ENCODE measurements at places on chromosomes 11 and 22.

GRCh38 chr11:129141748-129142523, 50.2 kb downstream of the ARHGAP32 start:
- DNase-seq: no peak

- DNase-seq: no peak
These were observed 1.7 kb upstream of the JAM3 start for GRCh38 chr11:134066943-134067885.

- DNase-seq: no peak
These were observed 49.9 kb upstream of the SEPTIN5 start for GRCh38 chr22:19664406-19664805.

DNA sequence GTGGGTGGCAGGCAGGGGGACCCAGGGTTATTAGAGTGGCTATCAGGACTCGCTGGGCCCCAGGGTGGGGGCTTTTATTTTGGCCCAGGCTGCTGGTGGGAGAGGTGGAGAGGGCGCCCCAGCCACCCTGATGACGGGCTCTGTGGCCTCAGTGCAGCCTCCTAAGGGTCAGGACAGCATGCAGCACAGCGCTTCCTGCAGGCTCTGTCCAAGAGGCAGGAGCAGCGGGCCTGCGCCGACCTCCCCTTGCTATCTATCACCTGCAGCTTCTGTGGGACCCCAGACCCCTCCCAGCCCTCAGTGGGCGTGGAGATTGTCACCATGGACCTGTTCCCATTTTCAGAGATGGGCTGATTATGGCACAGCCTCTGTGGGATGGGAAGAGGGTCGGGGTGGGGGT, 54.3 kb upstream of the PPARA start:
- no peak for DNase-seq

GRCh38 chr11:41377709-41378394, 81.6 kb downstream of the LRRC4C start:
- no peak for DNase-seq

DNA sequence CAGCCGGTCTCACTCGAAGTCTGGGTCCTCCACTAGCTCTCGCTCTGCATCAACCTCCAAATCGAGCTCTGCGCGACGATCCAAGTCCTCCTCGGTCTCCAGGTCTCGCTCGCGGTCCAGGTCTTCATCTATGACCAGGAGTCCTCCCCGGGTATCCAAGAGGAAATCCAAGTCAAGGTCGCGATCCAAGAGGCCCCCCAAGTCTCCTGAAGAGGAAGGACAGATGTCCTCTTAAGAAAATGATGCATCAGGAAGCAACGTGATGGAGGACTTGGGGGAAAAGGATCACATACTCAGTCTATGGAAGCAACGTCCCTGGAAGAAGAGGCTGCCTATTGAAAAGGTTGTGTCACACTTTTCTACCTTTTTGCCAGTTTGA, 1.1 kb downstream of the SRSF8 start:
- no peak for DNase-seq

DNA sequence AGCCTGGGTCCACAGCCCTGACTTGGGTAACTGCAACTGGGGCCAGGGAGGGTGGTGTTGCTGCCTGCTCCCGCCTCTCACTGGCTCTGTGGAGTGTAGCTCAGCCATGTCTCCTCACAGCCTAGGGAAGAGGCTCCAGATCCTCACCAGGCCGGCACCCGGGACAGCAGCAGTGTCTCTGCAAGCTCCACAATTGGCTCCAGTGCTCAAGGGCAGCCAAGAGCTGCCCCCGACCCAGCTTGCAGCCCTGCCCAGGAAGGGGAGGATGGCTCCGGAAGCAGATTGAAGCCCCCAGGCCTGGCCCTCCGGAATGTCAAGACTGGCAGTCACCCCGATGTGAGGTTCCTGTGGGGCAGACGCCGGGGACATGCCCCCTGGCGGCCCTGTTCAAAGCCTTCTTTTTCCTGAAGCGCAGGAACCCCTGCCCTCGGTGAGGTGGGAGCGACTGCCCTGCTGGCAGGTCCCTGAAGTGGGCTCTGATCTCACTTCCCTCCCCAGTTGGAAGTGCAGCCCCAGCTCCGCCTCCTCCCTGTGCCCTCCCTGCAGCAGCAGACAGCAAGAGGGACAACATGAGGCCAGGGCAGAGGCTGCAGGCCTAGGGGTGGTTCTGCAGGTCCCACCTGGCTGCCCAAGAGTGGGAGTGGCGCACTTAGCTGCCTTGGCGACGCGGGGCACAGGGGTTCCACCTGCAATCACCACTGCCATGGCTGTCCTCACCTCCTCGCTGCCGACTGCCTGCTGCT, 816.2 kb upstream of the LUZP2 start:
- no peak for DNase-seq

DNA sequence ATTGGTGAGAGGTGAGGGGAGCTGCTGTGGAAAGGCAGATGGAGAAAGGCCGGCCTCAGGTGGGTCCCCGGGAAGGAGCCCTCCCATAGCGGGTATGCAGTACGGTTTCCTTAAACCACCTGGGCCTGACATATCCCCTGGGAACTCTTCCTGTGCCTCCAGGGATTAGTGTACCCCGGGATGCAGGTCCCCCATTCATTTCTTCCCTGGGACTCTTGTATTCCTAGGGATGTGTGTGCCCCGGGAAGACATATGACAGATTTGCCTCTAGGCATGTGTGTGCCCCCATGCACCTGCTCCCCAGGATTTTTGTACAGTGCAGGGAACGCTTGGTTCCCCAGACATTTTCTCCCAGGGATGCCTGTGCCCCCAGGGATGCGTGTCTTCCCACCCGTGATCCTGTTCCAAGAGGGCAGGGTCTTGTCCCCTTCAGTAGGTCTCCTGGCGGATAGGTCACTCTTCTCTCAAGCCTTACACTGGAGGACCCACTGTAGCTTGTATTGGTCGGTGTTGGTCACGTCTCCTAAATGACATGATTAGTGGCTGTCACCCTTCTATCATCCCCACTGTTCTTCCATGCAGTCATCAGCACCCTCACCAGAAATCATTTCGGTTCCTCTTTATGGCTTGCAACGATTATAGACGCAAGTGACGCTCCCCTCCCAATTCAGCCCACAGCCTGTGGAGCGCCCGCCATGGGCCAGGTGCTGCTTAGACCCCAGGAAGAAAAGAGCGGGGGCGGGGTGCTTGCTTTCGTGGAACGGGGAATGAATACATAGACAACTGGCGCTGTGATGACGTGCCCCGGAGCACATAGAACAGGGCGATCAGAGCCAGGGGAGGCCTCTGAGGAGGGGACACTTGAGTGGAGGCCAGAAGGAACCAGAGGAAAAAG, 1.3 kb downstream of the PARVB start:
- DNase-seq: no peak

- no peak for DNase-seq
These were observed 789 bp upstream of the POLA2 start for GRCh38 chr11:65260756-65261590.

DNA sequence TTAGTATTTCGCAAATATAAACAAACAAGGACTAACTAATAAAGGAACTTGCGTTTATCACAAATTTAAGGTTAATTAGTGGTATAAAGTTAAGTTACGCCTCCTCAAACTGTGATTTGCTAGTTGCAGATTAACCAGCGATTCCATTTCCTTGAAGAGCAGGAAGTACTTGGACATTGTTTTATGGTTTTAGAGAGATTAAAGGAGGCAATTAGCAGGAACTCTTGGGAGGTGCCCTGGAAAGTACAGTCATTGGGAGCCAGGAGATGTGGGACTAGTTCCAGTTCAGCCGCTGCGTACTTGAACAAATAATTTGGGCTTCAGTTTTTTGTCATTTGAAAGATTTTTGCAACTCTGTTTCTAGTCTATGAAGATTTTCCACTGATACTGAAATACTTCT, 3.3 kb downstream of the FAM118B start:
- DNase-seq: no peak

DNA sequence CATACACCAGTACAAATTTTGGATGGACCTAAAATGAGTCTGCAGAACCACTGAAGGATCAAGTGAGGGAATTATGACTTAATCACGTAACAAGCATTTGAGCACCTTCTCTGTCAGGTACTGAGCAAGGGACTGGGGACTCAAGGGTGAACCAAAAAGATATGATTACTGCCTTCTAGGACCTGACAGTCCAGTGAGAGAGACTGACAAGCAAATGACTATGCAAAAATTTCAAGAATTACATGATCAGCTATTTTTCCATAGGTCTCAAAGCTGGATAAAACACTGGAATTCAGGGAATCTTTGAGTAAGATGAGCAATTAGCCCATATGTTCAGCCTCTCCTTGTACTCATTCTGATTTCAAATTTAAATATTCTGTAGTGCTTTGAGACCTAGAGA, 5.2 kb upstream of the STT3A start:
- no peak for DNase-seq

GRCh38 chr22:37370306-37370979, 56.8 kb downstream of the ELFN2 start:
- DNase-seq: no peak

DNA sequence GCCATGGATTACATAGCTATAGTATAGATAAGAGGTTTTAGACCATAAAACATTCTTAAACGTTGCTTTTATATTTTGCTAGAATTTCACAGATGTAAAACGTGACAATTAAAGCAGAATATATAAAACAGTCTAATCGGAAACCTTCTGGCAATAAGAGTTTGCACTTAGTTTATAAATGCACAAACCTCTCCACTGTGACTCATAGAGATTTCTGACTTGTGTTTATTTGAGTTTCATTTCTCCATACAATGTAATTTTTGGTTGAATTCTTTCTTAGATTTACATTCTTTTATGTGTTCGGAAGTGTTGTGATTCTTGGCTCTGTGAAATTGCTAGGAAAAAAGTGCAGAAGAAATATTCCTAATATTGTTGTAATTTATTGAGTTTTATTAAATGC, 288.7 kb upstream of the CTSC start:
- no peak for DNase-seq

GRCh38 chr11:47797633-47798032, 30.5 kb upstream of the FNBP4 start:
- DNase-seq: peak; percentile 5

DNA sequence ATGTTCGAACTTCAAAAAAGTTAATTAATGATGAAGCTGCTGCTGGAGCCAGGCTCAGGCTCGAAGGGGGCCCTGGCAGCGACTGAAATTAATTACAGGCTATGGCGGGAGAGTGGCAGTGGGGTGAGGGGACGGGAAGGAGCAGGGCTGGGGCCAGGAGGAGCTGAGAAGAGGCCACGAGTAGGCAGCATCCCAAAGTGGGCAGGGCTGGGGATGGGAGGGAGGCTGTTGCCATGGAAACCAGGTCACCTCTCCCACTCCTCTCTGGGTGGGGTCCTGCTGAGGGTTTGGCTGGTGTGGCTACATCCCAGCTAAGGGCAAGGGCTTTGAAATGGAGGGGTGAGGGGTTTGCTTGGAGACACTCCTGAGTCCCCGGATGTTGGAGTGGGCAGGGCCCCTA, 23.9 kb downstream of the CACNA1I start:
- no peak for DNase-seq

- no peak for DNase-seq
These were observed 77.5 kb downstream of the DENND5A start for GRCh38 chr11:9187616-9188015.
